ENCODE measurements at places on chromosomes 6 and 20.

DNA sequence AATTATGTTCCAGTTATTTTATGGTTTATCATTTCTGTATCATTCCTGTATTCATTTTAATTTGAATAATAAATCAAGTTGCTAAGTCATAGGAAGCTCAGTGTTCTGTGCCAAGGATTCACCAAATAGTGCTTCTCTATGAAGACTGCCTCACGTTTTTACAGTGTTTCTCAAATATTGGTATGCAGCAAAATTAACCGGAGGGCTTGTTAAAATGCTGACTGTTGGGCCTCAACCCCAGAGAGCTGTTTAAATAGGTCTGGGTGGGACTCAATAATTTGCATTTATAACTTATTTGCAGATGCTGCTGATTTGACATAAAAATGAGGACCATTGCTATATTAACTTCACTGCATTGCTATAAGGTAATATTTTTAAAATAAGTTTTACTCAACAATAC lies 166.7 kb downstream of the TINAG start:
- no peak for DNase-seq

GRCh38 chr6:75711173-75711572 lies 37.9 kb upstream of the MYO6 start:
- no peak for DNase-seq

- DNase-seq: peak; percentile 63
Observed at GRCh38 chr20:37345339-37346235, at the start of gene SRC. Gene SRC, plus strand, starts transcription at chr20:37346140. Its CDS starts 38,014 bp downstream, at chr20:37384154.

- DNase-seq: no peak
Observed at GRCh38 chr6:159117046-159117445, 52.2 kb upstream of the FNDC1 start.

- DNase-seq: no peak
Observed at GRCh38 chr6:45631396-45631795, 253.7 kb upstream of the SUPT3H start.

DNA sequence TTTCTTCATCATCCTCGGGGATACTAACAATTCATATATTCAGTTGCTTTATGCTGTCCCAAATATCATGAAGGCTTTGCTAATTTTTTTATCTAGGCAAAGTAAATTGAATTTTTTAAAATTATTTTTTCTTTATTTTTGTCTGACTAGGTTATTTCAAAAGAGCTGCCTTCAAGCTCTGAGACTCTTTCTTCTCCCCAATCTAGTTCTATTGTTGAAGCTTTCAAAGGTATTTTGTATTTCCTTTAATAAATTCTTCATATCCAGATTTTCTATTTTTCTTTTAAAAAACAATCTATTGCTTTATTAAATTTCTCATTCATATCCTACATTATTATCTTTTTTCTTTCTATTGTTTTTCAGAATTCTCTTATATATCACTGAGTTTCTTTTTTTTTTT lies 16.8 kb downstream of the TRIM15 start:
- no peak for DNase-seq

GRCh38 chr6:75481936-75482593 lies 11.5 kb downstream of the FILIP1 start:
- DNase-seq: no peak

GRCh38 chr6:33678233-33678931 lies 33.1 kb downstream of the UQCC2 start:
- DNase-seq: no peak

GRCh38 chr6:41002168-41002567 lies 36.9 kb downstream of the UNC5CL start:
- DNase-seq: no peak

GRCh38 chr6:41439524-41440418 lies 104.4 kb downstream of the NCR2 start:
- no peak for DNase-seq

GRCh38 chr20:53568351-53568750 lies 25.3 kb downstream of the ZNF217 start:
- DNase-seq: peak; percentile 3

DNA sequence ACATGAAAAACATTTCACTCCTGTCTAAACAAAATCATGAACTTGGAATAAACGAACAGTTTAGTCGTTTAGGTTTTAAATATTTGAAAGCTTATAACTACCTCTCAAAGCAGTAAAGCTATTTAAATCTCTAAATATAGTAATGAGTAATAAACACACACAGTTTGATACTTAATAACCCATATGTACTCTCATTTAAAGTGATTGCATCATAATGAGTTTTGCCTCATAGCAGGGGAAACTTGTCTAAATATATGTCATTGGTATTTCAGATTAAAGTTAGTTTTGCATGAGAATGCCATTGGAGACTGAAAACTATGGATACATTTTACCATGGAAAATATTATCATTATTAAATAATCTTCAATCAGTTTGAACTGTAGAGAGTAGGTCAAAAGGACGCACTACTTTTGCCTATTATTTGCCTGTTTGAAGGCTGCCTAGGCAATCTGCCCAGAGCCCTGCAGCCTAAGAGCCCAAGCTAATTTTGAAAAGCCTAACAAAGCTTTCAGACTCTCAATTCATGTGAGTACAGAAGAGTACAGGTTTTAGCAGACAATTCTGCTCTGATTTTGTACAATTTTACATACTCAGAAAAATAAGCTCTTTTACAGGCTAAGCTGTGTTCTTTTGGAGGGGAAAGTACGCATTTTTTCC lies 632.8 kb downstream of the HACE1 start:
- no peak for DNase-seq

- no peak for DNase-seq
Observed at GRCh38 chr6:17741507-17741906, 34.8 kb upstream of the NUP153 start.

DNA sequence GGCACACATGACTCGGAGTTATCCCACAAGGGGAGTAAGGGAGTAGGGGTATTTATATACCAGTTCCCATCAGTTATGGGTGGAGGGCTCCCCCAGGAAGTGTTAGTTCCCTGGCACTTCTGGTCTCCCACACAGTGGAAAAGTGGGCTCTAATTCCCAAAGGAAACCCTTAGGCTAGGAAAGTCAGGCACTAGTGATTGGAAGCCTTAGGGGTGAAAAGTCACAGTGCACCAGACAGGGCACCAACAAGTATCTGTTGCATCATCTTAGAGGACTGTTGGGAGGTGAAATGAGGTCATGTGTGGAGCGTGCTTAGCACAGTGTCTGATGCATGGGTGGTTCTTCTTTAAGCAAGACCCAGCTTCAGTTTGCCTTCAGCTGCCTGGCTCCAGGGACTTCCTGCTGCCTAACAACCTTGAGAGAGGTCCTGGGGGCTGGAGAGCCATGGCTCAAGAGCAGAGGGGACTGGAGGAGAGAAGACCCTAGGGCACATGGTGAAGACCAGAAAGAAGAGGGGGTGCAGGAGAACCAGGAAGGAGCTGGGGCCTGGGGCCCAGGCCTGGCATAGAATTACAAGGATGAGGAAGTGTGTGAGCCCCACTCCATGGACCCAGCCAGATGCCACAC lies 7.5 kb upstream of the FOXP4 start:
- DNase-seq: no peak

GRCh38 chr6:159104163-159104925 lies 59.6 kb upstream of the TAGAP start:
- DNase-seq: peak; percentile 86

DNA sequence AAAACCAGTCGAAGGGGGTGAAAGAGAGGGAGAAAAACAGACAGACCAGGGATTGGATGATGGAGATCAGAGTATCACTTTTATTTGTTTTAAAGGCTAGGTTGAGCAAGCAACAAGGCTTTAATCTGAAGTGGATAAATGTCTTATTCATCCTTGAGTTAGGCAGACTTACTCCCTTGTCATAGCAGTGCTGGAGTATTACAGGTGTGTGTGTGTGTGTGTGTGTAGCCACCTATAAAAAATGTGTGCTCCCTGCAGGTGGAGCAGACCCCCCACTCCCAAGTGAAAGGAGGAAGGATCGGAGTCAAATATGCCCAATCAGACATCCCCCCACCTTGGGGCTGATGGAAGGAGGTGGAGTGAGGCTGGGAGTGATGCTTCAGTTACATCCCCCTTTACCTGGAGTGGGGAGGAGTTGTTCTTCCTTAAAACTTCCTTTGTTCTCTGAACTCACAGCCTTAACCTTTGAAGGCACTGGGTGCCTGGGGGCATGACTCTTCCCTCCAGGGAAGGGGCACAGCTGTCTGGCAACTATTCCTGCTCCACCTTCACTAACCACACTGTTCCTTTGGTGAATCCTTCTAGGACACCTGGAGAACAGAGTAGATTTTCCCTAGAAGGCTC lies 27.3 kb downstream of the PTK7 start:
- no peak for DNase-seq

- DNase-seq: no peak
Observed at GRCh38 chr6:84770521-84770920, 6.1 kb upstream of the TBX18 start.

DNA sequence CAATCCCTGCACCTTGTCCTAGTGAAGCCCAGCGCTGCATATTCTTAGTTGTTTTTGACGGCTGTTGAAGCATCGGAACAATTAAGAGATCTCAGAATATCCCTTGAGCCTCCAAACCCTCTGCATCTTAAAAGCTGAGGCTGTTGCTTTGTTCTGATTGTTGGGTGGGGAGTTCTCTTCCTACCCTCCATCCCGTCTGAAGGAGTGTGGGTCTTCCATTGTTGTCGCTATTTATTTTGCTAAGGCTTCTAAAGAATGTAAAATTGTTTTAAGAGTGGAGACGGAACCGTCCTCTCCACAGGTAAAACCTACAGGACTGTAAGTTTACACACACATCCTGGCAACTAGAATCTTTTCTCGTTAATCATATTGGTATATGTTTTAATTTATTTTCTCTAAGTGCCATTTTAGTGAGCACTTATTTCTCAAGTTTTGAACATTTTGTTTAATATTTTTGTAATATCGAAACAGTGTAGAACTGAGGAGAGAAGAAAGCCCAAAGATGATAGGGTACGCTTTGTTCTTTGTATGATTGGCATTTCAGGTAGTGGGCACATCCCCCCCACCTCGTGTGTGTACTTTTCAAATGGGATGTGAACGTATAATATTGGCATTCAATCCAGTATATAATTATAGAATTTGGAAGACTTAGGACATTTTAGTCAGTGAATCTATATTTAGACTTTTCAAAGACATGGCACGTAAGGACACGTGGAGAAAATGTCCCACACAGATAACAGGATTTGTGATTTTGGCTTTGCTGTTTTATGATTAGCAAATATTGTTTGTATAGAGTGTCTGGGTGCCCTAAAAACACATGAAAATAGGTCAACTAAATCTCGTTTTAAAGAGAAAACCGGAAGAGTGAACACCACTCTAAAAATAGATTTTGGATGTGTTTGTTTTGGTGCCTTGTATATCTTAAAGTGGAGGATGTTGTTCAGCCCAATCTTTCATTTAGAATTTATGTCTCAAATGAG lies 1.3 kb downstream of the RNF146 start:
- no peak for DNase-seq
